GM23338 (cell line): ENCODE measurements at places on chromosomes 16 and 17. TPM values are rescaled to one million over a fixed set of nuclear protein-coding genes. Genes with fewer than 3 reads are reported as not detected.

- H3K27ac ChIP-seq = no peak overlapping the region
- H3K27me3 ChIP-seq = no peaks in the 10 kb centered on the region
- H3K4me1 ChIP-seq = no peaks in the 10 kb centered on the region
Observed at GRCh38 chr16:87274794-87275193, 42.4 kb downstream of the C16orf95 start.

GRCh38 chr16:57527027-57527426, 9.3 kb downstream of the CCDC102A start:
- H3K27ac ChIP-seq = no peak overlapping the region
- H3K36me3 ChIP-seq = no peaks in the 10 kb centered on the region
- peaks cover 12% of the 10 kb centered on the region for H3K27me3 ChIP-seq

- H3K4me1 ChIP-seq = no peaks in the 10 kb centered on the region
- H3K4me3 ChIP-seq = no peak overlapping the region
- no peak for DNase-seq
Observed at GRCh38 chr17:79595921-79596320, 14.9 kb downstream of the RBFOX3 start.

DNA sequence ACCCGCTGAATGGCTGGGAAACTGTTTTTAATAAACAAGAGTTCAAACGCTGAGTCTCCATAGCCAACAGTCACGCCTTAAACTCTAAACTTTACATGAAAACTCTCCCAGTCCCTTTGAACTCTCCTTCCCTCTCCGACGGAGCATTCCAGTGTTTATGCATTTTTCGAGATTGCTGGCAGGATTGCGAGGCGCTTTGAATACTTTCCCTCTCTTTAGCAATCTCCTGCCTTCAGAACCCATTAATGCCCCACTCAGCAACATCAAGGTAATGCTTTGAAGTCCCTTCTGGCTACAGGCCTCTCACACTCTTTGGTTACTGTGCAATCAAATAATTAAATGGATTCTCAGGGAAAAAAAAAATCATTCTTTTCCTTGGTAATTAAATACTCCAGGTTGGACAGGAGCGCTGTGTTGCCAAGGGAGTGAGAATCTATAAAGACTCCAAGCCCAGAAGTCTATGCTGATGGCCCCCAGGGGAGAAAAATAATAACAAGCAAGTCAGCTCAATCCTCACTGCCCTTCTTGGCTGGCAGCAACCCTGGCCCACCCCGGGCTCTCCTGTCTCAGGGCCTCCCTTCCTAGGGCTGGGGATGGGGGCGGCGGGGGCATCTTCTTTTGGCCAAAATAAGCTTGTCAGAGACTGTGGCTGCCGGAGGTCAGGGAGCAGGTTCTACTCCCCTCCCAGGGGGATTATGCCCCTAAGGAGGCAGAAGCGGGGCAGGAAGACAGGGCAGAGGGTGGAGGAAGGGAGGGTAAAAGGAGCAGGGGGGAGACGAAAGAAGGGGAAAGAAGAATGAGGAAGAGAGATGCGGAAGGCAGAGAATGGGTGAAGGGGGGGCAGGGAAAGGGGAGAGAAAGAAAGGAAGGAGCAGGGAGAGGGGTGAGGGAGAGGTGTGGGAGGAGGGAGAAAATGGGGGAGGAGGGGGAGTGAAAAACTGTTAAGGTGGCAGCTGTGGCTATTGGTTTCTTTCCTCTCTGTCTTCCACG, 45.2 kb downstream of the AXIN2 start:
- peak overlapping the region; percentile 13 for H3K4me3 ChIP-seq
- H3K4me1 ChIP-seq = peaks cover 7% of the 10 kb centered on the region
- peak; percentile 59 for DNase-seq
- H3K36me3 ChIP-seq = no peaks in the 10 kb centered on the region
- no peak overlapping the region for H3K27ac ChIP-seq

DNA sequence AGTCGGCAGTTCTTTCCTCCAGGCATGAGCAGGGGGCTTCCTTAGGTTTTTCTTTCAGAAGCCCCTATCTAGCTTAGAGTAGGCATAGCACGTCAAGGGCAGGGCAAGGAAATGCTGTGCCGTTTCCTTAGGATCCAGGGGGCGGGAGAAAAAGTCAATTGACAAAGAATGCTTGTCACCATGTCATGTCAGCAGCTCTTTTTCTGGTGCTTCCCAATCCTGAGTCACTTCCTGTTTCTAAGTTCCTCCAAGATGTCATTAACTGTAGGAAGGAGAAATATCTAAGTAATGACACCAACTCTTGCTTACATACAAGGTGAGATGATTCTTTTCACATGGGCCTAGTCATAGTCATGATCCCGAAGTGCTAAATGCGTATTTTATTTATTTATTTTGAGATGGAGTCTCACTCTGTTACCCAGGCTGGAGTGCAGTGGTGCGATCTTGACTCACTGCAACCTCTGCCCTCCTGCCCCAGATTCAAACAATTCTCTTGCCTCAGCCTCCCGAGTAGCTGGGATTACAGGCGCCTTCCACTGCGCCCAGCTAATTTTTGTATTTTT, 35.2 kb downstream of the GJC1 start:
- H3K27ac ChIP-seq = peak overlapping the region; percentile 86
- no peaks in the 10 kb centered on the region for H3K27me3 ChIP-seq
- no peak overlapping the region for H3K4me3 ChIP-seq
- peaks cover 25% of the 10 kb centered on the region for H3K4me1 ChIP-seq

GRCh38 chr17:62720126-62720850, 87.8 kb downstream of the MARCHF10 start:
- no peak overlapping the region for H3K4me3 ChIP-seq
- no peaks in the 10 kb centered on the region for H3K27me3 ChIP-seq
- peaks cover 7% of the 10 kb centered on the region for H3K4me1 ChIP-seq
- no peak overlapping the region for H3K27ac ChIP-seq
- no peaks in the 10 kb centered on the region for H3K36me3 ChIP-seq
- DNase-seq = peak; percentile 66

DNA sequence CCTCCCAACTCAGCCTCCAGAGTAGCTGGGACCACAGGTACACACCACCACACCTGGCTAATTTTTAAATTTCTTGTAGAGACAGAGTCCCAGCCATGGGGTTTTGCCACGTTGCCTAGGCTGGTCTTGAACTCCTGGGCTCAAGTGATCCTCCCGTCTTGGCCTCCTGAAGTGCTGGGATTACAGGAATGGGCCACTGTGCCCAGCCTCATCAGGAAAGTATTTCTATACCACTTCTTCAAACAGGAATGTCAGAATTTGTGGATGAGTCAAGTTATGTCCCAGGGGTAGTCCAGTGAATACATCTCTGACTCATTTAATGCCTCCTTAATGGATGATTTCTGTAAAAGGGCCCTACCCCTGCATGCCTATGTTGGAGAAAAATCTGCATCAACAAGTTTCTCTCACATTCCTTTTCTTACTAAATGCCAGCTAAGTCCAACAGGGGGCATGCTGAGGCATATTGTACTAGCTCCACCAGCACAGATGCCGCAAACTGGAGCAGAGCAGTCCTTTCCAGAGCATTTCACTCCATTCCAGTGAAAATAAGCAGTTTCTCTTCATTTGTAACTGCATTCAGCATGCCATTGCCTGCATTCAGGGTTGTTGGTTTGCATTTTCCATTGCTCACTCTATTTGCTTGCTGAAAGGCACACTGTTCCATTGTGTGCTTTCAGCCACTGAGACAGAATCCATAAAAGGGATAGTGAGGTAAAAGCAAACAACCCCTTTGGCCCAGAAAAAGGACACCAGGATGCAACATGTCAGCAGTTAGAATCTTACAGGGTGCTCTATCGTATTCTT, 5.3 kb upstream of the CAVIN1 start:
- peak; percentile 94 for DNase-seq
- H3K4me1 ChIP-seq = peaks cover 23% of the 10 kb centered on the region
- H3K36me3 ChIP-seq = no peaks in the 10 kb centered on the region

GRCh38 chr16:15510992-15511391, 76.6 kb downstream of the BMERB1 start:
- H3K4me1 ChIP-seq = peaks cover 17% of the 10 kb centered on the region
- no peak overlapping the region for H3K4me3 ChIP-seq
- H3K27me3 ChIP-seq = no peaks in the 10 kb centered on the region
- no peaks in the 10 kb centered on the region for H3K36me3 ChIP-seq
- no peak for DNase-seq
- no peak overlapping the region for H3K27ac ChIP-seq

DNA sequence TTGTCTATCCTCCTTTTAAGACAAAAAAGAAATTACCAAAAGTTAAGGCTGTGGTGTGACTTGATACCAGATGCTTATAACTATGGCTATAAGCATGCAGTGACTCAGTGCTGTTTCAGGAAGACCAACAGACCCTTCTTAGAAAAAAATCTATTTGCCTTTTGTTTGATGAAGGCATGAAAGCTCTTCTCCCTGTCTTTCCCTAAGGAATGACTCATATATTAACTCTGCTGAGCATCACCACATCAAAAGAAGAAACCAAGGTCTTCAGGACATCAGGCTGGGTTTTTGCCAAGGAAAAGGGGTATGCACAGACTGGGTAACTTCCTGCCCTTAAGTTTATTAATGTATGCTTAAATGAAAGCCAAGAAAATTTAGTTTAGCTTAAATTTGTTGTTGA, 47.1 kb downstream of the VMP1 start:
- H3K4me3 ChIP-seq = no peak overlapping the region
- H3K4me1 ChIP-seq = no peaks in the 10 kb centered on the region
- no peak for DNase-seq
- no peaks in the 10 kb centered on the region for H3K27me3 ChIP-seq

GRCh38 chr16:3819746-3820724, 60.5 kb downstream of the CREBBP start:
- H3K27me3 ChIP-seq = no peaks in the 10 kb centered on the region
- H3K4me1 ChIP-seq = peaks cover 17% of the 10 kb centered on the region
- no peaks in the 10 kb centered on the region for H3K36me3 ChIP-seq
- DNase-seq = no peak

DNA sequence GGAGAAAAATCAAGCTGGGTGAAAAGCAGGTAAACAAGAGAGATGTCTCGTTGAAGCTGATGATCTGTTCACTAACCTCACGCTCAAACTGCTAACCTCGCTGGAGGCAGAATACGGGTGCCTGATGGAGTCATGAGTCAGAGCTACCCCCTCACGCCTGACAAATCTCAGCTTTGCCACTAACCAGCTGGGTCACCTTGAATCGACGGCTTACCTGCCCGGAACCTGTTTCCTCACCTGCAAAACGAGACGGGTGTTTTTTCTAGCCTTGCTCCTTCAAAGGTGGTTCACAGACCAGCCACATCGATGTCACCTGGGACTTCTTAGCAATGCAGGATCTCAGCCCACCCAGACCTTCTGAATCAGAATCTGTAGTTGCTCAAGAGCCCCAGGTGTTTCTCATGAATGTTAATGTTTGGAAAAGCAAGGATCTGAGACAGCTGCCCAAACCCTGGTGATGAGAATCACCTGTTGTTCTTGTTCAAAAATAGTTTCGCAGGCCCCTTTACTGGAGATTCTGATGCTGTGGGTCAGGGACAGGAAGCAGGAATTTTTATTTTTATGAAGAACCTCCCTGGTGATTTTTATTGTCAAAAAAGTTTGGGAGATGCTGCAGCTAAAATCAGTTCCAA, 56.9 kb downstream of the MARCHF10 start:
- H3K4me3 ChIP-seq = no peak overlapping the region
- H3K36me3 ChIP-seq = no peaks in the 10 kb centered on the region

DNA sequence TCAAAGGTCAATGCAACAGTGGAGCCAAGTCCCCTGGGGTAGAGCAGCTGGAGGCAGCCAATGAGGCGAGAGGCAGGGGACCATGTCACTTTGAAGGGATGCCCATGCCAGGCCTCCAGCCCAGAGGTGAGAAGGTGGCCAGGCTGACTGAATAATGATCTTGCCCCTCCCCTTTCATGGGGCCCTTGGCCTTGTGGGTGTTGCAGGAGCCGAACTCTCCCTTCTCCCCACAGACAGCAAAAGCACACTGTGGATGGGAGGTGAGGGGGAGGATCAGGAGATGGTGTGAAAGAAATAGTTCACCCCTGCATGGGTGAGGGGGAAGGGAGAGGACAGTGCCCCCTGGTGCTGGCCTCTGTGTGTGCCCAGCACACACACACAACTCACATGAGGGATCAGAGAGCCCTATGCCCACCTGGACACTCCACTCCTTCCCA, 15.8 kb upstream of the TBX21 start:
- DNase-seq = peak; percentile 37
- H3K4me1 ChIP-seq = peaks cover 25% of the 10 kb centered on the region; the same call in 1 of the 2 replicates
- no peak overlapping the region for H3K27ac ChIP-seq

DNA sequence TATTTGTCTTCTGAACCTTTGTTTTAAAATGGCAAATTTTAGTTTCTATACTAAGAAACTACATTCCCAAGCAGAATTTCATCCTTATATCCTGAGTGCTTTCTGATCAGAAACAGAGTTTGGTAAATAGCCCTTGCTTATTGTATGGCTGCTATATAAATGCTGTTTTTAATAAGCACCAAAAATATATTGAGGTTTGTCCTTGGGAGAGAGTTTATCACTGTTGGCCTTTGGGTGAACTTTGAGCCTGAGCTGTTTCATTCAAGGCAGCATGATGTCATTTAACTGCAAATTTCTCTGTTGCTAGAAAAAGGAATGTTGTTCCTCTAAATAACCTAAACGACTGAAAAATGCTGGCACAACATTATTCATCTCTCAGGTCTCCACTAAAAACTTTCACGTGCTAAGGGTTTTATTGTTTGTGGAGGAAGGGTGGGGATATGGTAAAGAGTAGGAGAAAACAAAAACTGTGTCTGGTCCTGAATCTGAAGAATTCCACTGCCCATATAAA, 334.3 kb upstream of the TBX2 start:
- H3K27ac ChIP-seq = no peak overlapping the region
- H3K36me3 ChIP-seq = no peaks in the 10 kb centered on the region
- DNase-seq = peak; percentile 25
- peaks cover 12% of the 10 kb centered on the region for H3K4me1 ChIP-seq
- no peaks in the 10 kb centered on the region for H3K27me3 ChIP-seq

DNA sequence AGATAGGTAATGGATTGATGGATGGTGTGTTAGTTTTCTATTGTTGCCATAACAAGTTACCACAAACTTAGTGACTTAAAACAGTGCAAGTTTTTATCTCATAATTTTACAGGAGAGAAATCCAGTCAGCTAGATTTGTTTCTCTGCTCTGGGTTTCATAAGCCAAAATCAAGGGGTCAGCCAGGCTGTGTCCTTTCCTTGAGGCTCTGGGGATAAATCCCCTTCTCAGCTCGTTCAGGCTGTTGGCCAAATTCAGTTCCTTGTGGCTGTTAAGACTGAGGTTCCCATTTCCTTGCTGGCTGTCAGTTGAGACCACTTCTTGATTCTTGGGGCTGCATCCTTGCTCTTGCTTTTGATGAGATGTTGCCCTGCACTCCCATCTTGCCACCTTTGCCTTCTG, 204.9 kb upstream of the CDH13 start:
- DNase-seq = no peak
- H3K27ac ChIP-seq = no peak overlapping the region
- H3K4me3 ChIP-seq = no peak overlapping the region
- H3K36me3 ChIP-seq = no peaks in the 10 kb centered on the region
- no peaks in the 10 kb centered on the region for H3K27me3 ChIP-seq

GRCh38 chr17:82365606-82366295, 5.8 kb upstream of the UTS2R start:
- H3K27ac ChIP-seq = no peak overlapping the region
- H3K36me3 ChIP-seq = no peaks in the 10 kb centered on the region
- no peak overlapping the region for H3K4me3 ChIP-seq
- no peaks in the 10 kb centered on the region for H3K4me1 ChIP-seq

The MARCHF10 gene
- total RNA-seq = not detected in 2 replicates

The MT1M gene
- 1.1 TPM in 1 of 2 replicates, not detected in the other for total RNA-seq

The ANKRD13B gene
- 55.0 and 57.4 TPM in 2 replicates for total RNA-seq

The TSPOAP1 gene
- total RNA-seq = 11.8 and 12.9 TPM in 2 replicates
